IPS-NIHi11 (cell line): ENCODE measurements at places on chromosomes 3 and 15.

GRCh38 chr3:32056559-32057290 lies 49.7 kb upstream of the GPD1L start:
- DNase-seq = no peak

GRCh38 chr15:51825698-51826097 lies 3.8 kb upstream of the TMOD3 start:
- no peak for DNase-seq

DNA sequence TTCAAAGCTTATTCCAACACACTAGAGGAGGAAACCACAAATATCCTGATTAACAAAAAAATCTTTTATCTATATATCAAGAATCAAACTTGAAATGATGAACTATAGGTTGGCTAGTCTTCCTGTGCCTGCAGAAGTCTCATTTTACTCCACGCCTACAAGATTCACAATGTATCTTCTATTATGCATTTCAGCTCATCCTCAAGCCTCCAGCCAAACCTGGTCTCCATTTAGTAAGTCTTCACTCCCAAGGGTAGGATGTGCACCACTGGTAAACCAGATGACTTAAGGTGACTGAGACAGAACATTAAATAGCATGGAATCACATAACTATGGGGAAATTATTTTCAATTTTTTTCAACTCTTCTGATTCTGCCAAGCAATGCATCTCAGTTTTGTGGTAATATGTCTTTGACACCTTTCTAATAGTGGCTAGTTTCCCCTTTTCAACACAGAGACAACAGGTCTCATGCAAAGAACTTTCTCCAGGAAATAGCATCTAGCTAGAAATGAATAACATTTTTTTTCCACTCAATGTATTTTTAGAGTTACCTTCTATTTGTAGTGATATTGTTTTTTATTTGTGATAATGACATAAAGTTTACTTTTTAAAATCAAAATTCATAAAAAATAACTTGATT lies 166.9 kb downstream of the TNIK start:
- no peak for DNase-seq

- no peak for DNase-seq
Measured at GRCh38 chr15:45457220-45457619, 65.3 kb downstream of the SLC30A4 start.
